ENCODE measurements at places on chromosomes 12 and 14. TPM values are rescaled to one million over a fixed set of nuclear protein-coding genes. Genes with fewer than 3 reads are reported as not detected.

- DNase-seq, result no peak
Measured at GRCh38 chr12:131260954-131261353, 307.2 kb downstream of the ADGRD1 start.

DNA sequence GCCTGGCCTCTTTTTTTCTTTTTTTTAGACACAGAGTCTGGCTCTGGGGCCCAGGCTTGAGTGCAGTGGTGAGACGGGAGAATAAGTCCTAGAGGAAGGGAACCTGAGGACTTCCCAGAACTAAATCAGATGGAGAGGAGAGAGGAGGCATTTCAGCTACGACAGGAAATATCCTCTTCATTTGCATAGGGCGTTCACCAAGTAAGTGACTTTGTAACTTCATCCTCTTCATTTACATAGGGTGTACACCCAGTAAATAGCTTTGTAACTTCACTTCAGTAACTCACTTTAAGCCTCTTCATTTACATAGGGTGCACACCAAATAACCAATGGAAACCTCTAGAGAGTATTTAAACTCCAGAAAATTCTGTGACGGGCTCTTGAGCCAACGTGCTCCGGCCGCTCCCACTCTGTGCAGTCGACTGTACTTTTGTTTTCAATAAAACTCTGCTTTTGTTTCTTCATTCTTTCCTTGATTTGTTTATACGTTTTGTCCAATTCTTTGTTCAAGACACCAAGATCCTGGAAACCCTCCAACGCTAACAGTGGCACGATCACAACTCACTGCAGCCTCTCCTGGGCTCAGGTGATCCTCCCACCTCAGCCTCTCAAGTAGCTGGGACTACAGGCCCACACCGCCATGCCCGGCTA, 21.4 kb upstream of the ANKRD9 start:
- DNase-seq, result no peak

- DNase-seq, result no peak
Measured at GRCh38 chr14:28765169-28765830, 1.3 kb upstream of the FOXG1 start.

GRCh38 chr12:74193191-74193590, 344.4 kb upstream of the ATXN7L3B start:
- no peak for DNase-seq

DNA sequence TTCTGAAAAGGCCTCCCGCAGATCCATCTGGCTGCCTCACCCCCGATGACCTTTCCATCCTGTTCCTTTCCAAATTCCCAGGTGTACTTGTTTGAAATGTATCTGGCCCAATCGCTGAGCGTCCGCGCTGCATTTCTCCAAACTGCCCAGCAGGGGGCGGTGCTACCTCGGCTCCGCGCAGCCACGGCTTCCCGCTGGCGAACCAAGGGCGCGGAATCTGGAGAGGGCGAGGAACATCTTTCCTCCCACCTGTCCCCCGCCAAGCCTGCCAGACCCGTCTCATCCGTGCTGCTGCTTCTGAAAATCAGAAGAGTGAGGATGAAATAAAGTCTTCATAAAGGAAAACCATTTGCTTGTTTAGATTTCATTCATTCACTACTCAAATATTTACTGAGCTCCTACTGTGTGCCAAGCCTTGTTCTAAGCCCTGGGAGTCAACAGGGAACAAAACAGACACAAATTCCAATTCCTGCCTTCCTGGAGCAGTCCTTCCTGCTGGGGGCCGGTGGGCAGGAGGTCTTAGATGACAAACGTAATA, 16.8 kb upstream of the MYL2 start:
- no peak for DNase-seq

GRCh38 chr14:59897757-59898383, 22.1 kb upstream of the LRRC9 start:
- DNase-seq, result no peak

DNA sequence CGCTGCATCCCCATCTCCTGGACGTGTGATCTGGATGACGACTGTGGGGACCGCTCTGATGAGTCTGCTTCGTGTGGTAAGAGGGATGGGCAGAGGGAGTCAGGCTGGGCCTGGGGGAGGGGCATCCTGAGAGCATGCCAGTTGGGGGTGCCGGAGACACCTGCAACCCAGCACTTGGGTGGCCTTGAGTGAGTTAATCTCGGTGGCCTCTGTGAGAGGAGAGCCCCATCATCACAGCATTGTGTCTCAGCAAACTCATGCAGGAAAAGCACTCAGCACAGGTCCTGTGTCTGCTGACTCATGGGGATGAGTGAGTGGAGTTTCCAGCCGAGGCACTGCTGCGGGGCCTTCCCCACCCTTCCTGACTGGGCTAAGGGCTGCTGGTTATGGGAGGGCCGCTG, 19.6 kb upstream of the LRP1-AS start:
- DNase-seq, result no peak

DNA sequence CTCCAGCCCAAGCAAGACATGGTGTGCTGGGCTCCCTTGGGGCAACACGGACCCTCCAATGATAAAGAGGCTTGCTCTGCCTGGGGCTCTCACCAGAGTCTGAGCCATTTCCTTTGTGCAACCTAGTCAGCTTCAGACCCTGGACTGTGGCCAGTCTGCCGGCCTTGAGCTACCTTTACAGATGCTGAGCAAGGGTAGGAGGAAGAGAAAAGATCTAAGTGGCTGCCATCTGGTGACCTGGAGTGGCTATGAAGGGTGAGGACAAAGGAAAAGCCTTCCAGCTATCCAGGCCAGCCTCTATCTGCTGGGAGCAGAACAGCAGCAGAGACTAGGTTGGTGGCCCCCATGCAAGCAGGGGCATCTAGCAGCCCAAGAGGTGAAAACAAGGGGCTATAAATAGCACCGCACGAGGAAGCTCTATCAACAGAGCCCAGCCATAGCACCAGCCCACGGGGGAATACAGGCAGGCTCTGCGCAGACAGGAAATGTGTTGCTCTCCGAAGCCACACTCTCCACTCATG, 230.1 kb downstream of the FOXN3 start:
- no peak for DNase-seq

DNA sequence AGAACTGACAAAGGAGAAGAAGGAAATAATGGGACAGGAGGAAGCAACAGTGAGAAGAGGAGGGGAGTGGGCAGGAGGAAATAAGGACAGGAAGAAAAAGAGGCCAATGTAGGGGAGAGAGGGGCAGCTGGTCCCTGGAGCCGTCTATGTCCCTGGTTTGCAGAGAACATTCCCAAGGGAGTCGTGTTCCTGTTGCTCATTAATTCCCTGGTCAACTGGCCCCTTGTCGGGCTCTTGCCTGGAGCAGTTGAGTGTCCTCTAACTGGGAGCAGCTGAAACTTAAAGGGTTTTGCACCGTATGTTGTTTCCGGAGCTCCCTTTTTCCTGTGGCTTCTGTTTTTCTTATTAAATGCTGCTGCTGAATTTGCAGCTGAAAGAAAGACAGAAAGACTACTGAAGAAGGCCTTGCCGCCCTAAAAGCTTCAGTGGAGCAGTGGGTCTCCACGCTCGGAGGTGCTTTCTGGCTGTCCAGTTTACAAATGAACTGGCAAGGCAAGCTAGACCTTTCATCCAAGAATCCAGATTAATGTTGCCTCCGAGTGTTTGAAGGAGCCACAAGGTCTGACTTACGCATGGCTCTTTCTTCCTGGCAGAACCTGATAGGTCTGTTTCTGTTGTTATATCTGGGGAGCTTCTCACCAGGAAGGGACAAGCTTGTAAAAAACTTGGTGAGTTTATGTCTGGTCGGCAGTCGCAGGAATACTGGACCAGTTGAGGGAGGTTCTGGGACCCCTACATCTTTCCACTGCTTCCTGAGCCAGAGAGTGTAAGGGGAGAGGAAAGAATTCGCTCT, 146.2 kb upstream of the RFLNA start:
- DNase-seq, result no peak

DNA sequence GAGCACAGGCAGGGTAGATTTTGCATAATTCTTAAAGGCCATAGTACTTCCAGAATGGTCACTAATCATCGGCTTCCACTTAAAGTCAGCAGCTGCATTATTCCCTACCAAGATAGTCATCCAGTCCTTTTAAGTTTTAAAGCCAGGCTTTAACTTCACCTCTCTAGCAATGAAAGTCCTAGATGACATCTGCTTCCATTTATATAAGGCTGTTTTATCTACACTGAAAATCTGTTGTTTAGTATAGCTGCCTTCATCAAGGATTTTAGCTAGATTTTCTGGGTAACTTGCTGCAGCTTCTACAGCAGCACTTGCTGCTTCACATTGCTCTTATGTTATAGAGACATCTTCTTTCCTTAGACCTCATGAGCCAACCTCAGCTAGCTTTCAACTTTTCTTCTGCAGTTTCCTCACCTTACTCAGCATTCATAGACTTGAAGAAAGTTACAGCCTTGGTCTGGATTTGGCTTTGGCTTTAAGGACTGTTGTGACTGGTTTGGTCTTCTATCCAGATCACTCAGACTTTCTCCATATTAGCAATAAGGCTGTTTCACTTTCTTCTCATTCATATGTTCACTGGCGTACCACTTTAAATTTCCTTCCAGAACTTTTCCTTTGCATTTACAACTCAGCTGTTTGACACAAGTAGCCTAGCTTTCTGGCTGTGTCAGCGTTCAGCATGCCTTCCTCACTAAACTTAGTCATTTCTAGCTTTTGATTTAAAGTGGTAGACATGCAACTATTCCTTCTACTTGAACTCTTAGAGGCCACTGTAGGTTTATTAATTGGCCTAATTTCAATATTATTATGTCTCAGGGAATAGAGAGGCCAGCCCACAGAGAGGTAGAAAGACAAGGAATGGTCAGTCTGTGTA, 209.9 kb upstream of the GARIN2 start:
- no peak for DNase-seq

GRCh38 chr12:46219132-46219876, 49.5 kb downstream of the SLC38A1 start:
- DNase-seq, result no peak

DNA sequence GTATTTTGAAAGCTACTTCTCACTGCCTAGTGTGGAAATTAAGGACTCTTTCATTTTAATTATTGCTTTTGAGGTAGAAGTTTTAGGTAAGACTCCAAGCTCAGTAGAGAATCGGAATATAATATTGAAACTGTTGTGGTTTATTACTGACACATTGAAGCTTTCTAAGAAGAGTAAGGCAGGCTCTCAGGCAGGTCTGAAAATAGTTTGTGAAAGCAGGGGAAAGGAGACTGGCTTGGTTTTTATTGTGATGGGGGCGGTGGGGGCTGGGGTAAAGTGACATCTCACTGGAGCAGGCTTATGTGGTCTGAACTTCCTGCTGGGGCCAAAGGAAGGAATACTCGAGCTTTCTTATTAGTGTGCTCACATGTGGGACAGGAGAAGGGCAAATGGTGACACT, 79.5 kb downstream of the OTOGL start:
- no peak for DNase-seq

DNA sequence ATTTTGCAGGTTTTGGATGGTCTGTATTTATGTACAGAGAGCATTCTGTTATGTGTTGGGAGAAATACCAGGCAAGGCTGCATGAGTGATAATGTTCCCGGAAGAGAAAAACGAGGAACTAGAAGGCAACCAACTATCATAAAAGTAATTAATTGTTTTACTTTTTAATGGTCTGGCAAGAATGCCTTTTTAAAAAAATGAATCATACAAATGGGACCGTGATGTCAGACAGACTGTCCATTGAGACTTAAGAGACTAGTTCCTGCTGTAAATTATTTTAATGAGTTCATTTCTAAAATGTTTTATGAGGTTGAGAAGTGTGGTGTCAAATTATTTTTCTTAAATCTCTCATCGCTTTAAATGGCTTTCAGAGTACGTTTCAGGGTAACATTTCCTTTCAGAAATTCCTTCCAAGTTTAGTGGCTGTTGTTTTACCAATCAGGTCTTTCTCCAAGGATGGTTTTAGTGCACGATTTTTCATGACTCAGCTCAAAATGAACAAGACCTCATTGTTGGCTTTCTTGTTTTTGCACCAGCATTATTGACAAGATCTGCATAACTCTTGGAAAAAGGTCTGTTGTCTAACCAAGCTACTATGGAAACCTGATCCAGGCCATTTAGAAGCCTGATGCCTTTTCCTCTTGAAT, 86.1 kb upstream of the ARHGAP5 start:
- DNase-seq, result no peak

DNA sequence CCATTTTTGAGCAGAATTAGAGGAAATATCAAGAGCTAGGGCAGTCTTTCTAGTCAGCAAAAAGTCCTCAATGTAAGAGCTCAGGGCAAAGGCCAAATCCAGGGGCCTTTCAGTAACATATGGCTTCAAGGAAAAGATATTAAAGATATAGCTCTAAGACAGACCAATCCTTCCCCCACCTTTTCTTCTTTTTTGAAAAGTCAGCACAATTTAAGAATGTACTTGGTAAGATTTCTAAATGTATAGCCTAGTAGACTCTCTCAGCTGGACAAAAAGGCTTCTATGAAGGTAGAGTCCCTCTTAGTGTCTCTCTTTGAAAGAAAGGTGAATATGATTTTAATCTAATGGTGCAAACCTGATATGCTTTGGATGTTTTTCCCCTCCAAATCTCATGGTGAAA, 515.7 kb downstream of the VRK1 start:
- DNase-seq, result no peak

GRCh38 chr14:21308479-21309237, 28.8 kb downstream of the RPGRIP1 start:
- peak; percentile 36 for DNase-seq

- DNase-seq, result peak; percentile 20
Measured at GRCh38 chr14:100339766-100340422, 16.8 kb downstream of the SLC25A47 start.

GRCh38 chr12:126727218-126728075, 1539.5 kb upstream of the TMEM132C start:
- DNase-seq, result no peak

- no peak for DNase-seq
Measured at GRCh38 chr12:55716582-55716957, 724 bp downstream of the BLOC1S1 start.

- no peak for DNase-seq
Measured at GRCh38 chr12:53222170-53222721, 9.8 kb downstream of the RARG start.

GRCh38 chr12:666766-667308, 3.6 kb upstream of the NINJ2 start:
- no peak for DNase-seq

GRCh38 chr12:12022306-12022936, 48.3 kb upstream of the BCL2L14 start:
- DNase-seq, result no peak

- DNase-seq, result no peak
Measured at GRCh38 chr12:113870035-113870434, 96.1 kb downstream of the RBM19 start.

GRCh38 chr14:99586054-99586760, 17.8 kb downstream of the CCDC85C start:
- no peak for DNase-seq

- no peak for DNase-seq
Measured at GRCh38 chr12:121034616-121035305, 4.3 kb downstream of the OASL start.

Gene ARHGAP9
- 24.6 TPM for total RNA-seq

Gene FOXJ2
- 14.1 TPM for total RNA-seq

Gene KRT6C
- total RNA-seq, result not detected

Gene IFNG-AS1
- total RNA-seq, result not detected

Gene MSRB3
- total RNA-seq, result 49.7 TPM

Gene GZMH
- total RNA-seq, result 2.0 TPM

Gene OTOGL
- 0.19 TPM for total RNA-seq

Gene CD27
- 0.50 TPM for total RNA-seq

Gene GLI1
- 0.19 TPM for total RNA-seq

Gene OLR1
- 35.1 TPM for total RNA-seq

Gene HOXC4
- 1.3 TPM for total RNA-seq

Gene KRT79
- total RNA-seq, result 2.8 TPM

Gene KCNA1
- 0.36 TPM for total RNA-seq

Gene AGAP2
- 1.2 TPM for total RNA-seq
